Activated T-cell treated with anti-CD3 and anti-CD28 coated beads for 24 hours (primary cell): ENCODE measurements at places on chromosomes 16 and 17.

- no peak for DNase-seq
Measured at GRCh38 chr17:11935734-11936406, 61.4 kb downstream of the ZNF18 start.

DNA sequence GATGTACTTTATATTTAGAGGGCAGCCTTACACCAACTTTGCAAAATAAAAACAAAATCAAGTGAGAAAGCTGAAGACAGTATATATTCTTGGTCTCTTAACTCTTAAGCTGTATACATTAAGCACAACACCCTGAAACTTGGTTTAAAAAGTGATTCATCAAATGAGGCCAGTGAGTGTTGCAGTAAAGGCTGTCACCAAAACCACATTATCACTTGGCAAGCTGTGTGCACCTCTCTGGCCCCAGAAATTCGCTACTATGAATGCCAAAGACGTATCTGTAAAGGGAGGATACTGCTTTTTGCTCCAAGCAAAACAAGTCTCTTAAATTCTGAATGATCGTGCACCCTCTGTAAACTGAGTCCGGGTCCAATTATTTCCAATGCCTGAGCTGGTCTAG lies 163.9 kb downstream of the ZFHX3 start:
- no peak for DNase-seq

DNA sequence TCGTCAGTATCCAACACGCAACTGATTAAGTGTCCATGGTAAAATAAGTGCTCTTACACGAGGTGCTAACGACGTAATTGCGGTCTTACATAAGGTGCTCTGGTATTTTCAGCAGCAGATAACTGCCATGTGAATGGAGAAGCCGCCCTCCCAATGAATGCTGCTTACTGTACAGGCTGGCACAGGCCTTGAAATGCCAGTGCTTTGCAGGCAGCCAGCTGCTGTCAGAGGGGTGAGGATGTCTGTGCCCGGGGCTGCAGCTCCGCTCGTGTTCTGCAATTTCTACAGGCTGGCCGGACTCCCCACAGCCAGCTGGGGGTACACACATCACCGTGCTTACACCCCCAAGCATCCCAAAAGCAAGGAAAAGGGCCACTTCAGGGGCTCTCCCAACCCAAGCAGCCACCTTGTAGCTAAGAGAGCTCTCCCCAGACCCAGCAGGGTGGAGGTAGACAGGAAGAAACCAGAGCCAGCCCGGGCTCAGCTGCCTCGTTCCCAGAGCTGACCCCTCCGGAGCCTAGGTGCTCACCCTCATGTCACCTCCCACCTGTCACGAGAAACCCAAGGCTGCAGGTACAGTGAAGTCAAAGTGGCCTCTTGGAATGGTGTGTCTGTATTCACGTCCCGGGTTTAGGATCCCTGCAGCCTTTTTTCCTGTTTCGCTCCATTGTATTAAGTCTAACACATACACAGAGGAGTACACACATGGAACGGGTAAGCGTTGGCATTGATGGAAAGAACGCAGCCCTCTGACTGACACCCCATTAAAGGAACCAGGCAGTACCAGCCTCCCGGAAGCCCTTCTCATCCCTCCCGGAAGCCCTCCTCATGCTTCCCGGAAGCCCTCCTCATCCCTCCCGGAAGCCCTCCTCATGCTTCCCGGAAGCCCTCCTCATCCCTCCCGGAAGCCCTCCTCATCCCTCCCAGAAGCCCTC lies 27.2 kb upstream of the RPH3AL start:
- DNase-seq, result no peak

DNA sequence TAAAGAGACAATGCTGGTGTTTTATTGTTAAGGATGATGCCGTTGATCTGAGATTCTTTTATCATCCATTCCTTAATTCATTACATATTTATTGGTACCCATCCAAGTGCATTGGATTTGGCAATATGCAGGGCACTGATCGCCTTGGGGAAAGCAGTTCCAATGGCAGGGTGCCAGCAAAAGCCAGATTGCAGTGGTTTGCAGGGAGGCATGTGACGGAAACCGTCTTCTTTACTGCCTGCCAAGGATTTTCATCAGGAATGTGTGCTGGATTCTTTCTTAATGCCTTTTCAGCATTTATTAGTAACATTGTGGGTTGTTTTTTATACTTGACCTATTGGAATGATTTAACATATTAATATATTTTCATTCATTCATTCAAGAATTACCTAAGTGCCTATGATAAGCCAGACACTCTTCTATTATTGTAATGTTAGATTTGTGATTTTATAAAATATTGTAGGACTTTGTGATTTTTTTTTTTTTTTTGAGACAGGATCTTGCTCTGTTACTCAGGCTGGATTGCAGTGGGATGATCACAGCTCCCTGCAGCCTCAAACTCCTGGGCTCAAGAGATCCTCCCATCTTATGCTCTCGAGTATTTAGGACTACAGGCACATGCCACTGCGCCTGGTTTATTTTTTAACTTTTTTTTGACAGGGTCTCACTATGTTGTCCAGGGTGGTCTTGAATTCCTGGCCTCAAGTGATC lies 93.4 kb upstream of the TNRC6A start:
- DNase-seq, result no peak

DNA sequence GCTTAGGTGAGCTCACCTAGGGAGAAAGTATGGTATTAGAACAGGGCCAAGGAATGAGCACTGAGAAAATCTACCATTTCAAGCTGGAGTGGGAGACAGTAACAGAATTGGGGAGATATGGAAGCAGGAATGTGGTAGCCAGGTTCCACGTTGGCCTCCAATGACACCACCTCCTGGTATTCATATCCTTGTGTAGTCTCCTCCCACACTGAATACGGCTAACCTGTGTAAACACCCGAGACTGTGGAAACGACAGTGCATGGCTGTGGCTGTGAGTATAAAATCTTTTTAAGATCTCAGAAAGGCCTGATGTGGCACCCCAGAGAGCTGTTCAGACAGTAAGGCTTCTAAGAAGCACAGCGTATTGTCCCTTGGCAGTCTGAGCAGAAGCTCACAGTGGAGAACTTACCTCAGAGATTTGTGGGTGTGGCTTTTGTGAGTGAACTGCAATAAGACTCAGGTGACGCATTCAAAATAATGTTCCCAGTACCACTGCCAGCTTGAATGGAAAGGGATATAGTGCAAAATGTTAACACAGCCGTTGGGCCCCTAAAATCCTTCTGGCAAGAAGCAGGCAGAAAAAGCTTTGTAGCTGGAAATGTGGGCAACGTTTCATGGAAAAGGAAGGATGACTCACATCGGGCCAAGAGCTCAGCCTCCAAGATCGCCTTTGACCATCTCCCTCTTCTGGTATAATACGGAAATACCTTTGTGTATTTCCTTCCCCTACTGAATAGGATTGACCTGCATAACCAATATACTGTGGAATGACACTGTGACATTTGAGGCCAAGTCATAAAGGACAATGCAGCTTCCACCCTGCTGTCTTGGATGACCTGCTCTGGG lies 14.4 kb downstream of the SDR42E1 start:
- DNase-seq, result no peak

DNA sequence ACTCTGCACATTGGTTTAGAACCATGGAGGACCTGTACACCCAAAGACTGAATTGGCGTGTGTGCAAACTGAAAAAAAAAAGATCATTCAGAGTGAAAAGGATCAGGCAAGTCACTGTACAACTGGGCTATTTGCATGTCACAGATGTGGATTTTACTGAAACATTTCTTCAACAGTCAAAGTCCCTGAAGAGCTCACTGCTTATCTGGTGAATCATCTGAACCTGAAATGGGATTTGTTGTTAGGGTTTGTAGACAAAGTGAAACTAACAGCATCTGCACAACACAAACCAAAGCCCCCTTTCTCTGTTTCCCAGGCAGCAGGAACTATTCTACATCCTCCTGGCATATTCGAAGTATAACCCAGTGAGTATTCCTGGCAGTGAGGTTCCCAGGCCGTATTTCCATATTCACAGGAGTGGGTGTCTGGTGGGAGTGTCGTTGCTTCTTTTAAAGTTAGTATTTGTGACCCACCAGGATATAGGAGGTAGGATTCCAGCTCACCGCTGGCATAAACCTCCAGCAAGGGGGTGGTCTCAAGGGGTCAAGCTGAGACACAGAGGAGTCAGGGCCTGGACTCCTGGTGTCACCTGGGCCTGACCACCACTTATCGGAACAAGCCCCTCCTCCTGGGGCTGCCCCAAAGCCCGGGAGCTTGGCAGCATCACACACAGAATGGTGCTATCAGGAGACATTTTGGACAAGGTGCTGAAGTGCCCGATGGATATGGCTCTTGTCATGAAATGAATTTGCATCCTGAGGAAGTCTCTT lies 80.9 kb downstream of the GOSR1 start:
- no peak for DNase-seq

DNA sequence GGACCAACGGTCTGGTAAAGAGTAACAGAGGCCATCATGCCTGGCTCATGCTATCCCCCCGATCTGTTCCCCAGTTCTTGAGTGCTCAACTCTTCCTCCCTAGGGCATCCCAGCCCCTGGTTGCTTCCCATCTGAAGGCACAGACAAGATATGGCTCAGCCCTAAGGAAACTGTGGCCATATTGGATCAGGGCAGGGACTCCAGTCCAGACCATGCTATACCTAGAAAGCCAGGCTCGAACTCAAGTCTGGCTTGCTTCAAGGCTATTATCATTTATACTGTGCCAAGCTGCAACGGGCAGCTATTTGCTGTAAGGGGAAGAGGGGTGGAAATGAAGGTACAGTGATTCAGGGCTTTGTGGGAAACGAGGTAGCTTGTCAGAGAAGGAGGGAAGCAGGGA lies 2.8 kb downstream of the UBTF start:
- no peak for DNase-seq

DNA sequence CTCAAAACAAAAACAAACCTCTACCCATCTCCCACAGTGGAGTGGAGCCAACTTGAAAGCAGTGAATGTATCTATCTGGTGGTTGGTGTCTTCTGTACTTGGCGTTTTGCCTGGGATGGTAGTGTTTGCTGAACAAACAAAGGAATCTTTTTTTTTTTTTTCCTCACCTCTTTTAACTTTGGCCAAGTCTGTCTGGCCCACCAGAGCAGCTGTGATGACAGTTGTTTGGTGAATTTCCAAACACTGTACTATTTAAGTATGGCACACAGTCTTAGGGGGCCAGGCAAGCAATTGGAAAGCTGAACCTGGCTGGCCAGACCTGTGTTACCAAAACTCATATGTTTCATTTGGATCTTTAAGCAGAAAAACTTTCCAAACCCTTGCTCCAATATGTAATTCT lies 101.8 kb upstream of the CDH13 start:
- no peak for DNase-seq

DNA sequence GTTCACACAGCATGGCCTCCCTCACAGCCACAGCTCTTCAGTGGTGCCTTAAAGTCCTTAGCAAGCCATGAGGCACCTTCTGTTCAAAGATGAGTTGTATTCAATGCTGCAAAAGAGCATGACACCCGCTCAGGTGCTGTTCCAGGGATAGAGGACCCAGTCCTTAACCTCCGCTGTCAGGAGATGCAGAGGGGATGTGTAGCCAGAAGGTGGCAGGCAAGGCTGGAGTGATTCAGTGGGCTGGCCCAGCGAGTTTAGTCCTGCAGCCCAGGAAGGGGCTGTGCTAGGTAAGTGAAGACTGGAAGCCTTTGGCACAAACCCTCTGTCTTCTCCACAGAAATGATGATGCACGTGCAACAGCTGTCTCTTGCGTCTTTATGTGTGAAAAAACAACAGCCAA lies 25.0 kb upstream of the ADAM11 start:
- DNase-seq, result no peak

- no peak for DNase-seq
Measured at GRCh38 chr17:44907729-44908470, 7.4 kb downstream of the GFAP start.

DNA sequence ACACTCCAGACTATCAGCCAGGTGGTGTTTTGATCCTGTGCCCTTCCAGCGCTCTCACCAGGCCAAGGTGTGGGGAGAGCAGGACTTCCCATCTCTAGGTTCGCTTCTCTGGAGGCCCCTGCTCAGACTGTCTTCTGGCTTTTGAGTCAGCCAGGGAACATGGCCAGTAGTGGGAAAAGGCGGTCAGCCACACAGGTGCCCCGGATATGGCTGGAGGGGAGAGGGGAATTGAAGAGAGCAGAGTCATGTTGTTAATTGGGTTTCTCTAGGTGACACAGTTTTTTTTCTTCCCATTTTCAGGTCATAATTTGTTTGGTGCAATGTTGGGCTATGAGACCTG lies 1.5 kb downstream of the MINK1 start:
- no peak for DNase-seq

GRCh38 chr17:45364531-45365390 lies 47.9 kb upstream of the MAP3K14 start:
- DNase-seq, result no peak

DNA sequence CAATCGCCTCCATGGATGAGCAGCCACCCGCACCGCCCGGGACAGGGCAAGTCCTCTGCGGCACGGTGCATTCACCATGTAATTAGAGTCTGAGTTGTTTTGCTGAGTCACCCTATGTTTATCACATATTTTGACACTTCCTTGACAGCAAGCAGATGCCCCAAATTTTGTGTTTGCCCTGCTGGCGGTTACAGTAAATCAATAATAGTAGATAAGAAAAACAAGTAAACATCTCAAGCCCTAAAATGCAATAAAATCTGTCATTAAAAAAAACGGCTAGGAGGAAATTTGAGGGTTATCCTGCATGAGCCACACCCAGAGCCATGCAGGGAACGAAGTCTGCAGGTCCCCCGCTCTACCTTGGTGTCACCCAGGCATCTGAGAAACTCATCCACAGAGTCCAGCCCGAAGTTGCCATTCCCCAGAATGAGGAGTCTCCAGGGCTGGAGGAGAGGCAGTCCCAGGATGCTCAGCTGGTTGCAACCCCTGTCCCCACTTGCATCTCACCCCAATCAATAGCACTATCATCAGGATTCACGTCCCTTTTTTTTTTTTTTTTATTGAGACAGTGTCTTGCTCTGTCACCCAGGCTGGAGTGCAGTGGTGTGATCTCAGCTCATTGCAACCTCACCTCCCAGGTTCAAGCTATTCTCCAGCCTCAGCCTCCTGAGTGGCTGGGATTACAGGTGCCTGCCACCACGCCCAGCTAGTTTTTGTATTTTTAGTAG lies 16.5 kb upstream of the ST6GALNAC1 start:
- no peak for DNase-seq

DNA sequence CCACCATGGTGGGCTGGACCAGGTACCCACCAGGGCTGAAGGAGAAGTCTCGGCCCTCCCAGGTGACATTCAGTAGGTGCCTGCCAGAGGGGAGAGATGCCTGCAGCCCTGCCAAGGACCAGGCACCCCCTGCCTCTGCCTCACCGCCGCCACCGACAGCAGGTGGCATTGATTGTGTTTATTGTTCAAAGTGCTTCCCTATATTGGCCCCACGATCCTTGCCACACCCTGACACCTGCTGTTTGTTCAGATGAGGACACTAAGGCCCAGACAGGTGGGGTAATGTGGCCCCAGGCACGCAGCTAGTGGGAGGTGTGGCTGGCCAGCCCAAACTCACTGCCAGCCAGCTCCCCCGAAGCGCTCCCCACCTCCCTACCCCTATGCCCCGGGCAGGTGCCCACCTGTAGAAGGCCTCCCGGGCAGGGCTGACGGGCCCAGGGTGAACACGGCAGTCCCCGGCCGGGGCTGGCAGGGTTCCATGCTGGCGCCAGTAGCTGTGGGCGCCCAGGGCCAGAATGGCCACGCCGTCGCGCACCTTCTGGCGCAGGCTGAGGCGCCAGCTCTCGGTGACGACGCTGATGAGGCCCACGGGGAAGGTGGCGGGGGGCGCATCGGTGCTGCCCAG lies 8.0 kb downstream of the GRIN2C start:
- no peak for DNase-seq
